ENCODE measurements at places on chromosomes 7 and 10. TPM values are rescaled to one million over a fixed set of nuclear protein-coding genes. Genes with fewer than 3 reads are reported as not detected.

The LRMDA gene
- total RNA-seq: 23.2 TPM

- no peak for DNase-seq
Observed at GRCh38 chr10:82653244-82654155, 778.5 kb downstream of the NRG3 start.

The NOS3 gene
- total RNA-seq: 51.7 TPM

GRCh38 chr10:7715515-7715914, 12.4 kb downstream of the ITIH2 start:
- DNase-seq: no peak

The LRGUK gene
- 3.8 TPM for total RNA-seq

The ACSM6 gene
- not detected for total RNA-seq

GRCh38 chr7:110371709-110372108, 719.2 kb upstream of the LRRN3 start:
- DNase-seq: no peak

GRCh38 chr7:120724955-120725354, 133.0 kb downstream of the TSPAN12 start:
- no peak for DNase-seq

All from kidney (tissue), 22 donors.